ENCODE measurements at places on chromosomes 5 and 9.
A peak's percentile ranks its signal among the peaks of the same experiment; 100 is the strongest.

- no peak overlapping the region for H3K4me3 ChIP-seq
- H3K27ac ChIP-seq, result no peak overlapping the region
- H3K4me1 ChIP-seq, result peaks cover 2% of the 10 kb centered on the region
- H3K27me3 ChIP-seq, result peaks cover 14% of the 10 kb centered on the region
- peak; percentile 33 for DNase-seq
Observed at GRCh38 chr5:76547242-76547890, 75.8 kb downstream of the F2RL2 start.

DNA sequence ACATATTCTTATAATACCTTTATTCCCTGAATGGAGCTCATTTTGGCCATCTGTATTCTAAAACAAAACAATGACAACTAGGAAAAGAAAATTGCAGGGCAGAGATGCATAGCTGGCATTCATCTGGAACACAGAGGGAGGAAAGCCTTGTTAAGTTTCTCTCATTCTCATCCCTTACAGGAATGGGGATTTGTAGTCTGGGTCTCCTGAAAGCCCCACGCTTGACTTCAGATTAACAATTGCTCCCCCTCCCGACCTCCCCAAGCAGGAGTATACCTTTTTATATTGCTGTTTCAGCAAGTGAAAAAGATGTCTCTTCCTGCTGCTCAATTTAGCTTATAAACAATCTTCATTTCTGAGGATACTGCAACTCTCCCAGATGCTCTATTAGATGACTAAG lies 812.1 kb downstream of the EFNA5 start:
- DNase-seq, result no peak
- H3K4me1 ChIP-seq, result no peaks in the 10 kb centered on the region
- no peaks in the 10 kb centered on the region for H3K36me3 ChIP-seq
- no peaks in the 10 kb centered on the region for H3K27me3 ChIP-seq
- no peak overlapping the region for H3K4me3 ChIP-seq

DNA sequence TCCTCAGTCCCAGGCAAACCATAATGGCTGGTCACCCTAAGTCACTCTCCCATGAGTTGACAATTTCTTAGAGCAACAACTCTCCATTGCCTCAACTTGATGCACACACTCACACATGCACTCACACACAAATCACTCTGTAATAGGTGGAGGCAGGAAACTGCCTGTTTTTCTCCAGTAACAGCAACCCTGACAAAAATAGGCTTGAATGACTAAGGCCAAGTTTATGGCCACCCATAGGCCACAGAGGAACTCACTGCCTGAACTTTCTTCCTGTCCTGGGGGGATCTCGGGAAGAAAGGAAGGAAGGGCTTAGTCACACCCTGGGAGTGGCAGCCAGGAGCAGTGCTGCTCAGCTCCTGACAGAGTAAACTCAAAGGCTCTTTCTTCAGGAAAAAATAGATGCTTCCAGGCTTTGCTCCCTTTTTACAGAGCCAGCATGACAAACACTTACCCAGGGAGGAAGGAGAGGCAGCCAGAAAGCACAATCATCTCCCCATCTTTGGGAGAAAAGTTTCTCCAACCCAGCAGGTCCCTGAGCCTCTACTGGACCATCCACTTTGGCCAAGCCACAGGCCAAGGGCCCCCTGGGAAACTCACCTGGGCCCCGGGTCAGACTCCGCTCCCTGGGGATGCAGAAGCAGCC lies 368 bp downstream of the SH3TC2 start:
- H3K27ac ChIP-seq, result peak overlapping the region; percentile 74
- H3K36me3 ChIP-seq, result no peaks in the 10 kb centered on the region
- peak; percentile 90 for DNase-seq
- H3K4me3 ChIP-seq, result peak overlapping the region; percentile 14
- no peaks in the 10 kb centered on the region for H3K27me3 ChIP-seq

- no peaks in the 10 kb centered on the region for H3K4me1 ChIP-seq
- no peak overlapping the region for H3K27ac ChIP-seq
- no peak overlapping the region for H3K4me3 ChIP-seq
- no peaks in the 10 kb centered on the region for H3K36me3 ChIP-seq
Observed at GRCh38 chr5:171757853-171758535, 27.6 kb upstream of the SMIM23 start.

- no peak overlapping the region for H3K4me3 ChIP-seq
- H3K36me3 ChIP-seq, result no peaks in the 10 kb centered on the region
- H3K27me3 ChIP-seq, result no peaks in the 10 kb centered on the region
- peak; percentile 68 for DNase-seq
Observed at GRCh38 chr5:107365320-107366109, 305.2 kb downstream of the EFNA5 start.

DNA sequence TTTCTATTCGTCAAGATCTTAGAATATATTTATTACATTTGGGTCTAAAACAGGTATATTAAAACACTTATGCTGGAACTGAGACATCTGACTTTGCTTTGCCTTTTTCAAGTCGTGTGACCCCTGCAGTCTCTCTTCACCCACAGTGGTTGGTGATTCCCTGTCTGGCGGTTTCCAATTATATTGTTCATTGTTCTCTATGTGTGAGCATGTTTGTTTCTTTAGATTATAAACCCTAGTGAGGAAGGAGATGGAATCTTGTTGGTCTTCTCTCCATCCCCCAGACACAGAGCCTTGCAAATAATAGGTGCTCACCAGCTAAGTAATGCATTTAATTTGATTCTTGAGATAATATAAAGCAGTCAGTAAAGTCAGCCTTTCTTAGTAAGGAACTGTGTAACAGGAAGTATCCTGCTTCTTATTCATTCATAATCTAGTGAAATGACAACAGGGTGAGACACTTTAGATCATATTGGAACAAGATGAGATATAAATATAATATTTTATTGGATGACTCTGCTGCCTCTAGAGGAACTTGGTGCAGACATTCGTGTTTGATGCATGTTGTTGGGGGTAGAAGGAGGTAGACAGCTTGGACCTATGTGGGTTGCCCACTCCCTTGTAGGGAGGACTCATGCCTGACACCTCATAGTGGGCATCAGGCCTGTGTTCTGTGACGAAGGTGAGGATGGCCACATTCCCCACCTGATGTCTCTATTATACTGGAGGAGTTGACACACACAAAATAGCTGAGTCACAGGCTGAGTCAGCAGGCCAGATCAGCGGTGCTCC lies 88.1 kb downstream of the FGF1 start:
- peaks cover 8% of the 10 kb centered on the region for H3K4me1 ChIP-seq
- H3K27ac ChIP-seq, result no peak overlapping the region
- no peaks in the 10 kb centered on the region for H3K27me3 ChIP-seq
- peak overlapping the region; percentile 36 for H3K4me3 ChIP-seq
- DNase-seq, result peak; percentile 79

GRCh38 chr9:16458696-16459420 lies 411.6 kb downstream of the BNC2 start:
- peak; percentile 60 for DNase-seq
- peaks cover 10% of the 10 kb centered on the region for H3K4me1 ChIP-seq
- H3K27ac ChIP-seq, result no peak overlapping the region
- H3K4me3 ChIP-seq, result no peak overlapping the region

GRCh38 chr5:112146323-112147226 lies 272.5 kb downstream of the EPB41L4A start:
- no peak overlapping the region for H3K4me3 ChIP-seq
- peak overlapping the region; percentile 54 for H3K27ac ChIP-seq
- no peaks in the 10 kb centered on the region for H3K27me3 ChIP-seq
- peak; percentile 81 for DNase-seq
- H3K4me1 ChIP-seq, result no peaks in the 10 kb centered on the region

GRCh38 chr5:125464847-125465432 lies 718.5 kb upstream of the ZNF608 start:
- H3K27me3 ChIP-seq, result no peaks in the 10 kb centered on the region
- H3K4me3 ChIP-seq, result no peak overlapping the region
- H3K36me3 ChIP-seq, result no peaks in the 10 kb centered on the region
- no peak overlapping the region for H3K27ac ChIP-seq
- peaks cover 2% of the 10 kb centered on the region for H3K4me1 ChIP-seq

DNA sequence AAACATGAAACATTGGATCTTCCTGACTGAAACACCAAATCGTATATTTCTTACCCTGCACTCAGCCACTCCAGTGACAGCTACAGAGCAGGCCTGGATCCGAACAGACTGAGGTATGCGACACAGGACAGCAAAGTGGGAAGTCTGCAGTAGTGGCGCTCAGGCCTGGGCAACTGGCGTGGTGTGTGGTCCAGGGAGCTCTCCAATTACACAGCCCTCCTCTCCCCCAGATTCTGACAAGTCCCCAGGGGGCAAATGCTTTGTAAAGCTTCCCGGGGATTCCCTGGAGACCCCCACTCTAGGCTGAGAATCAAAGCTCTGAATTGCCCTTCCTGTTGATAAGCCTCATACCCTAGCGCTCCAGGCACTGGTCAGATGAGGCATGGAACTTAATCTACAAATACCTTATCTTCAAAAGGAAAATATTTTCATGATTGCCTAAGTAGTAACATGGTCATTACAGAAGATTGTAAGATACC lies 104.8 kb upstream of the ERCC6L2 start:
- no peak for DNase-seq
- H3K27ac ChIP-seq, result no peak overlapping the region
- H3K4me3 ChIP-seq, result no peak overlapping the region
- peaks cover 8% of the 10 kb centered on the region for H3K27me3 ChIP-seq

GRCh38 chr9:83959061-83959460 lies 21.0 kb downstream of the HNRNPK start:
- H3K36me3 ChIP-seq, result peaks cover 7% of the 10 kb centered on the region
- no peak overlapping the region for H3K4me3 ChIP-seq
- peak overlapping the region; percentile 71 for H3K27ac ChIP-seq
- DNase-seq, result peak; percentile 76

- no peak overlapping the region for H3K4me3 ChIP-seq
- no peaks in the 10 kb centered on the region for H3K27me3 ChIP-seq
- H3K36me3 ChIP-seq, result peaks cover 6% of the 10 kb centered on the region
- no peak for DNase-seq
Observed at GRCh38 chr9:76882686-76883085, 23.2 kb downstream of the PRUNE2 start.

GRCh38 chr9:88945636-88946333 lies 45.5 kb upstream of the S1PR3 start:
- DNase-seq, result no peak
- H3K27ac ChIP-seq, result no peak overlapping the region
- no peaks in the 10 kb centered on the region for H3K36me3 ChIP-seq
- peaks cover 14% of the 10 kb centered on the region for H3K4me1 ChIP-seq

GRCh38 chr5:142717582-142718215 lies 31.8 kb upstream of the FGF1 start:
- H3K4me3 ChIP-seq, result no peak overlapping the region
- H3K27me3 ChIP-seq, result no peaks in the 10 kb centered on the region
- no peak overlapping the region for H3K27ac ChIP-seq
- peak; percentile 67 for DNase-seq
- peaks cover 11% of the 10 kb centered on the region for H3K4me1 ChIP-seq

DNA sequence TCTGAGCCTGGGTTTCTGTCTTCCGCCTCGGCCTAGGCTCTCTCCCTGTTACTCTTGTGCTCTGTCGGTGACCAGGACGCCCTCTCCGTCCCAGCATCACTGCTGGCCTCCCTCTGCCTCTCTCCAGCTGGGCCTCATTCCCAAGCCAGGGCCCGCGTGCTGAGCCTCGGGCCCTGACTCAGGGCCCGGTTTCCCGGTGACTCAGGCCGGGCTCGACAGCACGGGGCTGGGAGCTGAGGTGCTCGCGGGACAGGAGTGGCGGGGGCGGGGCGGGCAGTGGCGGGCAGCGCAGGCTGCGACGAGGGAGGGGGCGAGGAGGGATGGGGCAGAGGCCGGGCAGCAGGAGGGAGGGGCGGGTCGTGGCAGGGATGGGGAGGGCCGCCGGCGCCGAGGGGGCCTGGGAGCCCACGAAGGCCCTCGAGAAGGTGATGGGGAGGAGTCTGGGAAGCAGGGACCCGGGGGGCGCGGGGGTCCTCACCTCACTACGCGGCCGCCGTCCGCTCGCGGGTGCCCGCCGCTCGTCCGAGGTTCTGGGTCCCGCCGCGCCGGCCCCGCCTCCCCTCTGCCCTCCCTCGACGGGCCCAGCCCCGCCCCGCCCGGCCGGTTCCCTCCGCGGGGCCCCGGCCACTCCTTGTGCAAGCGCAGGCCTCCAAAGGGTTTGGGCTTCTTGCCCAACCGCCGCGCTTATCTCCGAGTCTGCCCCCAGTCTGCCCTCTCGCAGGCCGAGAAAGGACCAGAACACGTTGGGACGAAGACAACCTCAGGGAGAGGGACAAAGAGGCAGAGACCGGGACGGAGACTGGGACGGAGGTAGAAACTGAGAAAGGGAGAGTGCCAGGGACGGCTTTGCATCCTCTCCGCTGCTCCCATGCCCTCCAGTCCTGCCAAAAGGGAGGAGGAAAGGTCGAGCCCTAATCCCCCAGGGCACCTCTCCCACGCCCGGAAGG lies at the start of gene ARAP3:
ARAP3 (minus strand) TSS at position 536 of the 947 bp plus-strand sequence. CDS start 1,744 bp downstream, outside the sequence.
- peak; percentile 91 for DNase-seq
- peak within 1 kb of the TSS; percentile 54 for H3K4me3 ChIP-seq
- H3K36me3 ChIP-seq, result peaks cover 18% of the 10 kb centered on the region
- peaks cover 29% of the 10 kb centered on the region for H3K4me1 ChIP-seq
- H3K27ac ChIP-seq, result peak within 1 kb of the TSS; percentile 13

DNA sequence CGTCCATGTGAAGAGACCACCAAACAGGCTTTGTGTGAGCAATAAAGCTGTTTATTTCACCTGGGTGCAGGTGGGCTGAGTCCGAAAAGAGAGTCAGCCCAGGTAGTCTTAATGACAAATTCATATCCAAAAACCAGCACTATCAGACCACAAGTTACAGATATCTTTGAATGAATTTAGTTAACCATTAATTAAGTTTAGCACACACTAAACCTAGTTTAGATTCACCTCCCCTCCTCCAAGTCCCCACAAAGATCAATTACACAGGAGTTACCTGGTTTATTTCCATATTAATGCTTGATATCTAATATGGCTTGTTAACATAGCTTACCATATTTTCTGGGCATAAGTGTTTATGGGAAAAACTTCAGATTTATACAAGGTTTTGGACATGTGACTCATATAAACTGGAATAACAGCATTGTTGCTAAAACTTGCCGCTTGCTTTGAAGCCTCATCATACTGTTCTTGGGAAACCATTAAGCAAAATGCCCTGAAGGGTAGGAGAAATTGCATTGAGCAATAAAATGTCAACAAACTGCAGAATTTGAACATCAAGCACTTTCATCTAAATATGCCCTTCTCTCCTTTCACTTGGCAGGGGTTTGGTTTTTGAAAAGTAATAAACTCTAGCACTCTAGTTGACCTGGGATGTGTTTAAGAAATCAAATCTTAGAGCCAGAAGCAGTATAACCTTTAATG lies 166.9 kb downstream of the SNCAIP start:
- no peaks in the 10 kb centered on the region for H3K27me3 ChIP-seq
- H3K36me3 ChIP-seq, result no peaks in the 10 kb centered on the region

DNA sequence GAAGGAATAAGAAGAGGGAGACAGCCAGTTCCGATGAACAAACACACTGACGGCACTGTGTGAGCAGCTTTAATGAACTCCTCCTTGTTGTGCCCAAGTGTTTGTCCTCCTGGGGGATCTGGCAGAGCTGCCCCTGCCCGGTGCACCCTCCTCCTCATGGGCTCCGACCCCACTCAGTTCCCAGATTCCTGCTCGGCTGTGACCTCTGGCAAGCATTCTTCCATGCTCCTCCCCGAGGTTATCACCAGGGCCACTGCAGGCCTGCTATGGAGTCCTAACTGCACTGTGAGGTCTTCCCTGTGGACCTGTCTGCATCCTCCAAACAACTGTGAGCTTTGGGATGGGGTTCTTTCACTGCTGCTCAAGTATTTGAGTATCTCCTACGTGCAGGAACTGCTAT lies 142.2 kb downstream of the DCP2 start:
- H3K36me3 ChIP-seq, result no peaks in the 10 kb centered on the region
- H3K4me1 ChIP-seq, result no peaks in the 10 kb centered on the region
- no peaks in the 10 kb centered on the region for H3K27me3 ChIP-seq
- no peak overlapping the region for H3K27ac ChIP-seq
- no peak overlapping the region for H3K4me3 ChIP-seq

All from mesenchymal stem cell (in vitro differentiated cells and primary cell).